Substantia nigra (tissue), 51 donors: ENCODE measurements at places on chromosomes 6 and 20.

DNA sequence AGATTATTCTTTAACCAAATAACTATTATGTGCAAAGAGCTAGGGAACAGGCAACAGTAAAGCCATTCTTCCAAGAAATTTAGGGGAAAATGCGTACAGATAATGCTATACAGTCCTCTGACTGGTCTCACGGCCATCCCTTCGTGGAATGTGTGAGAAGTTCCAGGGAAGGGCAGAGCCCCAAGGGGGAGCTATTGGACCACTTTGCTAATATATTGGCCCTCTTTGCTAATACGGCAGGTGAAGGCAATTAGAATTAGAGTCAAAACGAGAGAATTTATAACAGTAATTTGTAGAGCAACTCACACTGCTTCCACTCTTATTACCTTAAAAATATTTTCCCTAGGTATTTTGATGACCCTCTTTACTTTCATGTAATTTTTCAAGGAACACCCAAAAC is 140.4 kb downstream of the IMPG1 start:
- no peak for DNase-seq

GRCh38 chr20:13119583-13119982 is 101.5 kb upstream of the ISM1 start:
- DNase-seq: no peak

DNA sequence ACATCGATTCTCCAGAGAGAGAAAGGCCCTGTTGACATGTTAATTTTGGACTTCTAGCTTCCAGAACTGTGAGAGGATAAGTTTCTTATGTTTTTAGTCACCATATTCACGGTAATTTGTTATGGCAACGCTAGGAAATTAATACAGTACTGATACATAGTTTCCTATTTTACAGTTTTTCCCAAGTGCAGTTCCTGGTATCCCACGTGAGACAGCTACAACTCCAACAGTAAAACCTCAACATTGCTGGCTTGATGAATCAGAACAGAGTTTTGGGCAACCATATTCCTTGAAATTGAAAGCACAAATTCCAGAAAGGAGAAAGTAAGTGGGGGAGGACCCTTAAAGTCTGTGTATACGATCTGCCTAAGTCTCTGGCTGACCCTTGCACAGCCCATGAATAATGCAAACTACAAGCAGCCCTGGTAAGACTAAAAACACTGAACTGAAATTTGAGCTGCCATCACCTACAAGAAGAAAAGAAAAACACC is 505.1 kb upstream of the NRSN1 start:
- no peak for DNase-seq

- no peak for DNase-seq
These were observed 106.3 kb downstream of the NUS1 start for GRCh38 chr6:117781550-117781949.

DNA sequence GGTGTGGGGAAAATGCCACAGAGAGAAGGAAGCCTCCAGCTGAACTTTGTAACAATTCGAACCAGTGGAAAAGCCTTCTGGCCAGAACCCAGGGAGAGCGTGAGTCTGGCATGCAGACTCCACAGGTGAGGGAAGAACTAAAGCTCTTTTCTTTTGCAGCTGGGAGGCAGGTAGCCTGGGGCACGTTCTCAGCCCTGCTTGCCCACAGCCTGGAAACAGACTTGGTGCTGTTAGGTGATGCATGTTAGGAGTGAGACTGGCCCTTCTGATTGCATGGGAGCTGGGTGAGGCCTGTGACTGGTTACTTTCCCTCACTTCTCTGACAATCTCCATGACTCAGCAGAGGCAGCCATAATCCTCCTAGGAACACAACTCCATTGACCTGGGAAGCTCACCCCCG is 34.2 kb downstream of the PROKR2 start:
- no peak for DNase-seq

- DNase-seq: no peak
These were observed 308.1 kb upstream of the HS3ST5 start for GRCh38 chr6:114650891-114651290.

GRCh38 chr20:2093883-2094282 is 7.7 kb upstream of the STK35 start:
- DNase-seq: no peak

DNA sequence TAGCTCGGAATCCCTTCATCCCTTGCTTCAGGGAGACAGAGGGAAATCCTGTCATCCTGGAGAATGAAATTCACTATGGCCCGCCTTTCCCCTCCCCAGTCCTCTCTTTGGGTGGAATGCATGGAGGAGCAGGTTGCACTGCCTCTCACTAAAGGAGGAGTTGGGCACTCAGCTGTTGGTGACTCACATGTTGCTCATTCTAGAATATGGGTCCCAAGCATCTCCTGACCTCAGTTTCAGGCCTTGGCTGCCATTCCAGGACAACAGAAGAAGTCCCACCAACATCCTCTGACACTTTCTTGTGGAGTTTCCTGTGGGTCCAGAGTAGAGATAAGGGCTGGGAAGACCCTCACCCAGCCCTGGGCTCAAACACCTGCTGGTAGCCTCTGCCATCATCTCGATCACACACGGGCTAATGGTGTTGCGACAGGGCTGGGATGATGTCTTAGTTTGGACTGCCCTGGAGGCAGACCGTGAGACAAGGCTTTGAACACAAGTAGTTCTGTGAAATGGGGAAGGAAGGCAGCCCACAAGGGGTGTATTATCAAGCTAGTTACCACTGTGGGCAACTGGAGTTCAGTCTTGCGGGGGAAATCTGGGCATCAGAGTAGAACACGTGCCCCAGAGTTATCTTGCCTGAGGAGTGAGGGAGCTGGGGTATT is 52.4 kb upstream of the RNF24 start:
- DNase-seq: no peak

GRCh38 chr20:6576726-6577125 is 190.8 kb upstream of the BMP2 start:
- no peak for DNase-seq
